ENCODE measurements at places on chromosomes 2 and 18.

GRCh38 chr2:197198890-197199289, 111.7 kb downstream of the ANKRD44 start:
- ATAC-seq: no peak

- no peak for ATAC-seq
These were observed 104.7 kb upstream of the CNGA3 start for GRCh38 chr2:98241592-98241991.

DNA sequence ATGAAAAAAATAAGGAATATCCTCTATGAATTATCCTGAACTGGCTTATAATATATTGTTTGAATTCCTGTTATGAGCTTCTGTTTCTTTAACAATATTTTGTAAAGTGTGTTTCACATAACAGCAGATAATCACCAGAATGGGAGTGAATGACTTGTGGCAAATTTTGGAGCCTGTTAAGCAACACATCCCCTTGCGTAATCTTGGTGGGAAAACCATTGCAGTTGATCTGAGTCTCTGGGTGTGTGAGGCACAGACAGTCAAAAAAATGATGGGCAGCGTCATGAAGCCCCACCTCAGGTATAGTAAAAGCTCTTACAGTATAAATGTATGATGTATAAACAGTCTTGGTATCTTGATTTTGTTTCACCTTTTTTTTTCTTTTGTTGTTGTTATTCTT, 5.9 kb downstream of the GEN1 start:
- no peak for ATAC-seq

DNA sequence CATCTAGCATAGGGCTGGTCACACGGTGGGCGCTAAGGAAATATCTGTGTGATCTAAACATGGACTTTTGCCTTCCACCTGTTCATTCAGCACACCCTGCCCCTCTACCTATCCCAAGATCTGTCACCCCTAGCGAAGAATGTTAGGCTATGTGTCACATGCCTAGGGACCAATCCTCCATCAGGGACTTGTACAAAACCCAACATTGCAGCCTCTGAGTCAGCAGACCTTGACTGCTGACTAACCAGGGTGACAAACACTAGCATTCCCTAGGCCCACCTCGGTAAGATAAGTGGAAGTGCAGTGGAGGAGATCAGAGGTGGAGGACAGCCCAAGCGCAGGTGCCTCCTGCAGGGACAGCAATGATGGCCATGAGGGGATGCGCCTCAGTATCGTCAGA, 99.2 kb downstream of the SOX11 start:
- ATAC-seq: no peak

- peak; percentile 57 for ATAC-seq
These were observed 142.2 kb upstream of the SMAD2 start for GRCh38 chr18:48072428-48073204.

- no peak for ATAC-seq
These were observed 35.0 kb upstream of the ID2 start for GRCh38 chr2:8646731-8647461.

- peak; percentile 52 for ATAC-seq
These were observed 99.4 kb upstream of the RND3 start for GRCh38 chr2:150586858-150587257.

GRCh38 chr18:23662309-23663263, at the start of gene ANKRD29:
TSS of gene ANKRD29 (minus strand) at chr18:23662911. CDS start at chr18:23662730, 181 bp downstream.
- peak; percentile 84 for ATAC-seq

DNA sequence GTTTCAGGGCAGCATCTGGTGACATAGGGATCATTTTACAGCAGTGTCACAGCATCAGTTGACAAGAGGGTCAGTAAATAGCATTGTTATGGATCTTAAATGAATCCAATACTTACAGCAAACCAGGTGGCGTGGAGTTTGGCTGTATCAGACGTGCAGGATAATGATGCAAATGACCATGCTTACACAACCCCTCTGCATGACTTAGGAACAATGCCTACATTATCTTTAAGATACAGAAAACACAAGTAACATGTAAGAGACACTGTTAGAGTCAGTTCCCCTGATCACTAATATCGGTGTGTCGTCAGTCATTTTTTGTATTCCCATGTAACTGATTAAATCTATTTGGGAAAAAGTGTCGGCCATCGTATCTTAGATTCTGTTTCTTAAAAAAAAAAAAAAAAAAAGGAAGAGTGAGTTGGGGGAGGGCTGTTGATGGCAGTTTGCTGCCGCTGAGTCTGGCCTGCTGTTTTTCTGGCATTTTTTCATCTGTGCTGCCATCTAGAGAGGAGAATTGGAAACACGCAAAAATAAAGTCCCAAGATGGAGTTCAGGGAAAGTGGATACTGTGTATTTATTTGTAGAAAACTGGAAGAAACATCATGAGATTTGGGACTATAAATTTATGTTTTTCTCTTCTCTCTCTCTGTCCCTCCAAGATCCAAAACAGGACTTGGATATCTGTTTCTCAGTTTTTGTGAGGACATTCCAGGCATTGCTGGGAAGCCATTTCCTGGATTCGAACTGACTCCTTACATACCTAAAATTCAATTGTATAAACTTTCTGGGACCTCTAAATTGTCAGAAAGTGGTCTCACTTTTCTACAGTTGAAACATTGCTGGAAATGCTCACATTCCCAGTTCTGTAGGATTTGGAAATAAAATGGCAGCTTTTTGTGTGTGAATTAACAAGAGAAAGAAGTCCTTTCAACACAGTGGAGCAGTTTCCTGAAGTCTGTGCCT, 60.3 kb upstream of the AGPS start:
- ATAC-seq: peak; percentile 89

- no peak for ATAC-seq
These were observed 25.8 kb upstream of the DTNB start for GRCh38 chr2:25699216-25699615.

- ATAC-seq: peak; percentile 10
These were observed 5.2 kb upstream of the GPD2 start for GRCh38 chr2:156430980-156431358.

GRCh38 chr2:230713331-230714135, 891 bp downstream of the CAB39 start:
- peak; percentile 53 for ATAC-seq

DNA sequence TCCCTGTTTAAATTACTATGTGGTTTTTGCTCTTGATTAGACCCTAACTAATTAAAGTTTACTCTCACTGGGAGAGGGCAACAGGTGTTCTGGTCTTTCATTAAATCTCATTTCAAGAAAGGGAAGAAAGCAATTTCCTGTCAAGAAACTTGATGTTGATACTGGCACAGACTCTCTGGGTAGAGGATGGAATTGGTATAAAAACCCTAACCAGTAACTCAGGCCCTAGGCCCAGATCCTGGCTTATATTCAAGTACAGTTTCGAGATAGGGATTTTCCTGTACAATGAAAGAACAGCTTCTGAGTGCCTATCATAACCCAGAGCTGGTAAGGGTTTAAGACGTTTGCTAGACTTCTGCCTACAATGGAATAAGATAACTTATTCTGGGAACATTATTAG, 61.6 kb upstream of the ACYP2 start:
- no peak for ATAC-seq

- ATAC-seq: no peak
These were observed 99.3 kb downstream of the SPTBN1 start for GRCh38 chr2:54555318-54555837.

DNA sequence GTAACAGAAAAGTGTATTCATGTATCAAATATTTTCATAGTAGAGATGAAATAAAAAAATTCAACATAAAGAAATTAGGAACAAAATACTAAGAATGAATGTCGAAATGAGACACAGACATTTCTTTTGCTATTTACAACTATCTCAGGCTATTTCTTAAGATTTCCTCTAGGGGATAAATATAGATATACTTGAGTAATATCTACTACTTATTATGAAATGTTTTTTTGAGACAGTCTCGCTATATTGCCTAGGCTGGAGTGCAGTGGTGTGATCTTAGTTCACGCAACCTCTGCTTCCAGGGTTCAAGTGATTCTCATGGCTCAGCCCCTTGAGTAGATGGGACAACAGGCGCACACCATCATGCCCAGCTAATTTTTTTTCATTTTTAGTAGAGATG, 326.1 kb downstream of the RNF144A start:
- ATAC-seq: no peak

- ATAC-seq: peak; percentile 87
These were observed 229.1 kb upstream of the RBBP8 start for GRCh38 chr18:22703883-22704585.

- peak; percentile 75 for ATAC-seq
These were observed 31.8 kb downstream of the AGFG1 start for GRCh38 chr2:227503433-227504406.

DNA sequence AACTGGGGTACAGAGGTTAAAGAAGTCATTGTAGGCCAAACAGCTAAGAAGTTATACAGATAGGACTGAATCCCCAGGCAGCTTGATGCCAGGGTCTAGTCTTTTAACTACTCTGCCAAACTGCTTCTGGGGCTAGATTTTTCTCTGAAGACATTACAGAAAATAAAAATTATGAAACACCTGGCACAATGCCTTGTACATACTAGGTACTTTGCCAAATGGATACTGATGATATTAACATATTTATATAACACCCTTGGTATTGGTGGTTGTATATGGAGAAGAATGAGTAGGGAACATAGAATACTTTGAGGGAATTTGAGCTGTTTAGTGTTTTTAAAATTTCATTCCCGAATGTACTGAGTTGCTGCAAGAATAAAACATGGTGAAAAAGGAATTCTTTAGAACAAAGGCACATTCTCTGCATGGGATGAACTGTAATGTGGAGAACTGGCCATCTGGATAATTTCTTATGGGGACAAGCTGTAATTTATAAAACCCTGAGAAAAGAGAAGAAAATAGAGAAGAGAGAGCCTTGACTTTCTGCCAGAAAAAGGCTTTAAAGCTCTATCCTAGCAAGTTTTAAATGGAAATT, 210.9 kb upstream of the TMEM200C start:
- no peak for ATAC-seq

DNA sequence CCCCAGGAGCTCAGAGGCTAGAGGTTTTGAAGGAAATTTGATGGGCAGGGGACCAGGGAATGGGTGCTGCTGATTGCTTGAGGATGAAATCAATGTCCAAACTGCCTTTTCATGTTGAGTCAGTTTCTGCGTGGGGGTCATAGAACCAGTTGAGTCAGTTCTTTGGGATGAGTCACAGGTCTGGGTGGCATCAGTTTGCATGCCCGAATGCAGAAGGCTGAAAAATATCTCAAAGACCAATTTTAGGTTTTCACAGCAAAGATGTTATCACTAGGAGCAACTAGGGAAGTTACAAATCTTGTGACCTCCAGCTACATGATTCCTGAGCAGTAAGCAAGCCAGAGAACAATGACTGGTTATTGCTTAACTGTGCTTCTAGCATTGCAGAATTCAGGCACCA, 1135.1 kb upstream of the CRIM1 start:
- ATAC-seq: no peak

- ATAC-seq: no peak
These were observed 11.3 kb downstream of the AGPS start for GRCh38 chr2:177403838-177404237.

- ATAC-seq: no peak
These were observed 363.3 kb downstream of the ZNF516 start for GRCh38 chr18:76131738-76132137.

DNA sequence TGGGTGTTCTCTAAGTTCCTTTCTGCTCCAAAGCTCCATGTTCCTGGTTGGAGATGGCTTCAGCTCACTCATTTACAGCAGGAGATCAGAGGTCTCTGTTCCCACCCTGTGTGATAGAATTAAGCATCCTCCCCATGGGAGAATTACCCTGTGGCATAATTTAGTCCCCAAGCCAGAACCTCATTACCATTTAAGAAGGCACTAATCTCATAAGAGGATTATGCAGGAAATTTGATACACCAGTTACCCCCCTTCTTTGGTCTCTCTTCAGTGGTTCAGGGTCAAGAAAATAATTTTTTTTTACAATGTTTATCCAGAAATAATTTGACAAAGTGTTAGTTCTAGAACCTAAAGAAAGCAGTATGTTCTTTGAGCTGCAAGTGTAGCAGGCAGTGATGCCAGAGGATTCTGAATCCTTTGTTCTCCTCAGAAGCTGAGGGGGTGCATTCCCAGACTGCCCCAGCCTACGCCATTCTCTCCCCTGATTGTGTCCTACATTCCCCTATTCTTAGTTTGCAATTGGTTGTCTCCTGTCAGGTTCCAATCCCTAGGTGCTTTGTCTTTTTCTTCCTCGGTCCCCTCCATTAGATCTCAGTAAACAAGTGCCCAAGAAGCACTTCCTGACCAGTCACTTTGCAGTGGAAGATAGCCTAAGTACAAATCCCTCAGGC, 163.6 kb downstream of the PRKCE start:
- no peak for ATAC-seq

DNA sequence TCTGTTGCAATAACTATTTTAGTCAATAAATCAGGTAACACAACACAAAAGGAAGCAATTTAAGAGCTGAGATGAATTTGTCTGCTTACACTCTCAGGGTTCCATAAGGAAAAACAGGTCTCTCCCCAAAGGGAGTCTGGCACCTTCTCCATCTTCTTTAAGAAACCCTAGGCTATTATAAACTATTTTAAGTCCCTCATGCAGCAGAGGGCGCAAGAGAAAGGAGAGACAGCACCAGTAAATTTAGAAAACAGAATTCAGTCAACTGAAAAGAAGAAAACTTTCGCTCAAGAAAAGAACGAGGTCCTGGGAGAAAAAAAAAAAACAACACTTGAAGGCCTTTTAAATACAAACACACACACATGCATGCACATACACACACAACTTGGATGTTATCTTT, 19.1 kb downstream of the SULT1C4 start:
- ATAC-seq: no peak

DNA sequence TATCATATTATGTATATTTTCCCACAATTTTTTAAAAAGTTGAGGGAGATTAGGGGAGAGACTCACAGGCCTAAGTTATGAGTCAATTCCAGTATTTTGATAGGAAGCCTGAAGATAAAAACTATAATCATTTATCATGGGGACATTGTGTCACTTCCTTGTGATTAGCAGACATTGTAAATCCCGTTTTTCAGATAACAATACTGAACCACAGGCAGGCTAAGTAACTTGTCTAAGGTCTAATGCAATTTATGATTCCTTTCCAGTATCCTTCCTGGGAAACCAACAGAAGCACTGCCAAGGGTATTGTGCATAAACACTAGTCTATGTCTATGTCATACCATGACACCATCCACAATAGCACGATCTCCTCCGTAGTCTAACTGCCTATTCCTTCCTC, 235.2 kb upstream of the PIK3C3 start:
- no peak for ATAC-seq

GRCh38 chr2:69208023-69208595, 178.9 kb downstream of the GFPT1 start:
- ATAC-seq: peak; percentile 52

DNA sequence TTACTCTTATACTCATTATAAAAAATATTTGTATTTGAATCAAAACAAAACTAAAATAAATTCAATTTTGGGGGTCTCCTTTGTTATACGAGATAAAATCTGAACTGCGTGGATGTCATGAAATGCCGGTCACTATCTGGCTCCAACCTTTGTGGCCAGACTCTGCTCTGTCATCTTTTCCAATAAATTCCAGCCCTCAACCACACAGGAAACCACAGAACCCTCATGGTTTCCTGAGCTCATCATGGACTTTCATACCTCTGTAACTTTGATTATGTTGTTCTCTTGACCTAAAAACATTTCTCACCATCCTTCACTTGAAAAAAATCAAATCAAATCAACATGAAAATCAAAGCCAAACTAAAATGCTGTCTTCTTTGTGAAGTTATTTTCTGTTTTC, 724.7 kb downstream of the METTL4 start:
- ATAC-seq: no peak

Measured in SK-N-SH treated with all-trans-retinoic acid at 6 μM for 48 hours (cell line).